ENCODE measurements at places on chromosomes 1 and 21.

GRCh38 chr1:37461698-37462436, 12.5 kb upstream of the ZC3H12A start:
- H3K4me3 ChIP-seq: no peak overlapping the region
- H3K4me1 ChIP-seq: no peaks in the 10 kb centered on the region
- H3K27ac ChIP-seq: no peak overlapping the region
- H3K36me3 ChIP-seq: peaks cover 9% of the 10 kb centered on the region
- H3K27me3 ChIP-seq: no peaks in the 10 kb centered on the region
- no peak for DNase-seq

DNA sequence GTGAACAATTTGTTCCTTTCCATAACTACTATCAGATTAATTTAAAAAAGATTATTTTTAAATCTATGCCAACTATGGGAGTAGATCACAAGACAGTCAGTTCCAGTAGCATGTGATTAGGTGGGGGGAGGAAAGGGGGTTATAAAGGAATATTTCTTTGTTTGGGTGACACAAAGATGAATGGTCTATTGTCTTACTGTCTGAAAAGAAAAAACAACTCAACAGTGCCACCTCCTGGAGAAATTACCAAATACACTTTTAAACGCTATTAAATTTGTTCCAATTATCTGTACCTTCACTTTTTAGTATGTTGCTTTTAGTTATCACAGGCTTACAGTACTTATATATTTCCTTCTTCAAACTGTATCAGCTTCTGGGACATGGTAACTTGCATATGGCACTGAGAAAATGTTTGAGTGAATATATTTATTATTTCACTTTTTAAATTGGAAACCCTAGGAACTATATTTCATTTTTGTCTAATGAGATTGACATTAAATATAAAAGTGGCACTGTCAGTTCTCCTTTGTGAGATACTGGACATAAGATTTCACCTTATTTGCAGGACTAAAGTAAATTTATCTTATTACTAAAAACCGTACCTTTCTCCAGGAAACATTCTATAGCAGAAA, 1.7 kb upstream of the SORT1 start:
- peaks cover 6% of the 10 kb centered on the region for H3K4me1 ChIP-seq
- no peak for DNase-seq

GRCh38 chr1:19622204-19622603, 21.9 kb upstream of the NBL1 start:
- H3K27me3 ChIP-seq: no peaks in the 10 kb centered on the region
- peaks cover 30% of the 10 kb centered on the region for H3K36me3 ChIP-seq
- no peak for DNase-seq
- H3K4me3 ChIP-seq: no peak overlapping the region

GRCh38 chr1:26145041-26145959, 13.6 kb upstream of the FAM110D start:
- no peak overlapping the region for H3K4me3 ChIP-seq
- peaks cover 1% of the 10 kb centered on the region for H3K36me3 ChIP-seq
- peak; percentile 58 for DNase-seq

GRCh38 chr1:95558791-95559190, 324.8 kb downstream of the RWDD3 start:
- H3K27ac ChIP-seq: no peak overlapping the region
- no peaks in the 10 kb centered on the region for H3K27me3 ChIP-seq
- H3K36me3 ChIP-seq: no peaks in the 10 kb centered on the region
- H3K4me3 ChIP-seq: no peak overlapping the region
- DNase-seq: no peak
- H3K4me1 ChIP-seq: no peaks in the 10 kb centered on the region

- H3K4me3 ChIP-seq: no peak overlapping the region
- H3K4me1 ChIP-seq: peaks cover 5% of the 10 kb centered on the region
- no peak overlapping the region for H3K27ac ChIP-seq
Measured at GRCh38 chr1:88744142-88744541, 60.1 kb downstream of the PKN2 start.

DNA sequence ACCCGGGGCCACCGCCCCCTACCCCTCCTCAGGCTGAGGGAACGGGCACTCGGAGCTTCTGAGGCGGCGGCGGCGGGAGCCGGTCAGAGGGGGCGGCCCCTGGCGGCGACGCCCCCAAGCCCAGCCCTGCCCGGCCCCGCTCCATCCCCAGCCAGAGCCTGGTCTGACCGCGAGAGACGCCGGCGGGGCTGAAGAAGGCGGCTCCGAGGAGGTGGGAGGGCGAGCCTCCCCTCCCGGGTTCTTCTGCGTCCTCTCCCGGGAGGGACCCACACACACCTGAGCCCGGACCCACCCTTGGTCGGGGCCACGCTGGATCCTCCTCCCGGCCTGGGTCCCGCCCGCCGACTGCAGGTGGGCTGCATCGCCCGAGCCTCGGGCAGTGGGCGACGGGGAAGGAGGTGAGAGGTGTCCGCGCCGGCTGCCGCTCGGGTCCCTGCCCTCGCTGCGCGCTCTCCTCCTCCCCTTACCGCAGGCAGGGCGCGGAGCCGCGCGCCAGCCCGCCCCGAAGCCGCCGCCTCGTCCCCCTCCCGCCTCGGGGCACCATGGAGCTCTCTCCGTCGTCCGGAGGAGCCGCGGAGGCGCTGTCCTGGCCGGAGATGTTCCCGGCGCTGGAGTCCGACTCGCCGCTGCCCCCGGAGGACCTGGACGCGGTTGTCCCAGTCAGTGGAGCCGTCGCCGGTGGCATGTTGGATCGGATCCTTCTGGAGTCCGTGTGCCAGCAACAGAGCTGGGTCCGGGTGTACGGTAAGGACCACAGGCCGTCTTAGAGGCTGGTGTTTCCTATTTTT, at the start of gene RASAL2:
Gene RASAL2, plus strand, starts transcription at position 154 of the 788 bp plus-strand sequence. Its CDS starts 389 bp downstream, at position 543.
- no peaks in the 10 kb centered on the region for H3K4me1 ChIP-seq
- H3K27ac ChIP-seq: no peak within 1 kb of the TSS
- peaks cover 45% of the 10 kb centered on the region for H3K27me3 ChIP-seq
- H3K36me3 ChIP-seq: no peaks in the 10 kb centered on the region
- H3K4me3 ChIP-seq: peak within 1 kb of the TSS; percentile 28

DNA sequence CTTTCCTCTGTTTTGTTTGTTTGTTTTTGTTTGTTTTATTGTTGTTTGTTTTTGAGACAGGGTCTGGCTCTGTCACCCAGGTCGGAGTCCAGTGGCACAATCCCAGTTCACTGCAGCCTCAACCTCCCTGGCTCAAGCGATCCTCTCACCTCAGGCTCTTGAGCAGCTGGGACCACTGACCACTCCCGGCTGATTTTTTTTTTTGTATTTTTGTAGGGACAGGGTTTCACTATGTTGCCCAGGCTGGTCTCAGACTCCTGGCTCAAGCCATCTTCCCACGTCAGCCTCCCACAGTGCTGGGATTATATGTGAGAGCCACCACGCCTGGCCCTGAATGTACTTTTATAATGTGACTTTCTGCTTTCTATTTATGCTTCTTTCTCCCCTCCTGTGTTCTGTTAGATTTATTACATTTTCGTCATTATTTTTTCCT, 5.0 kb upstream of the CALML6 start:
- H3K27ac ChIP-seq: peak overlapping the region; percentile 93
- peaks cover 10% of the 10 kb centered on the region for H3K27me3 ChIP-seq
- H3K4me3 ChIP-seq: peak overlapping the region; percentile 84
- H3K36me3 ChIP-seq: peaks cover 9% of the 10 kb centered on the region
- peaks cover 17% of the 10 kb centered on the region for H3K4me1 ChIP-seq

GRCh38 chr1:145992502-145992936, 3.9 kb downstream of the TXNIP start:
- H3K27me3 ChIP-seq: no peaks in the 10 kb centered on the region
- H3K27ac ChIP-seq: peak overlapping the region; percentile 59
- DNase-seq: no peak
- peaks cover 68% of the 10 kb centered on the region for H3K4me1 ChIP-seq

DNA sequence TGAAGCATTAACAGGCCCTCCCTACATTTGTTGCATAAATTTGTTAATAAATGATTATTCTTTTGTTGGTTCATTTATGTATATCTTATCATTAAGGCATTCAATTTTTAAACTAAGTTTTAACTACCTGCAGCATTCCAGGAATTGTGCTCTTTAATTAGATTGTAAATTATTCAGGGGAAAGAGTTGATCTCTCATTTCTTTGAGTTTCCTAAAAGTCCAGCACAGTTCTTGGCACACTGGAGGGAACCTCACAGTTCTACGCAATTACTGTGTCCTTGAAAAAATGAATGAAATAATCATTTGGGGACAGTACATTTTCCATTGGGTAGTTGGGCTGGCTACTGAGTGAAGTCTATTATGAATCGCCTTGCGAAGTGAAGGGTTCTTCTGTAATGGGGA, 493 bp upstream of the STXBP3 start:
- peak overlapping the region; percentile 100 for H3K4me3 ChIP-seq
- DNase-seq: no peak
- no peaks in the 10 kb centered on the region for H3K27me3 ChIP-seq
- H3K27ac ChIP-seq: peak overlapping the region; percentile 100
- peaks cover 43% of the 10 kb centered on the region for H3K4me1 ChIP-seq
- peaks cover 15% of the 10 kb centered on the region for H3K36me3 ChIP-seq

Data from central memory CD8-positive, alpha-beta T cell (primary cell).